ENCODE measurements at places on chromosomes 2 and 18.

DNA sequence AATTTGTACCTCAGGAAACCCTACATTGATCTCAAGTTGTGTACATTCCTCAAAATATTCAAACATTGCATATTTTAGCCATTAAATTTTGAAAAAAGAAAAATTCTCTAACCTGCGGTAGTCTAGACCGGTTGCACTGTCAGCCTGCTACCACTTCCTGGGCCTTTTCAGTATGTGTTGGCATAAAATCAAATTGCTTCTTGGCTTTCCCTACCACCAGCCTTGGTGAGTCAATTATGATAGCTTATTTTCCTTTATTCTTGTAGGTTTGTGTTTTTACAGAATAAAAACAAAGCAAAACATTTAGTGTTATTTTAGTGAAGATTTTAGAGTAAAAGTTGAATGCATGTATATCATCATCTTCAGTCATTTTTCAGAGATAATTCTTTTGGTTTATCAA, 61.2 kb downstream of the FAM171B start:
- DNase-seq: no peak
- H3K4me1 ChIP-seq: no peaks in the 10 kb centered on the region
- no peak overlapping the region for H3K4me3 ChIP-seq
- peaks cover 4% of the 10 kb centered on the region for H3K36me3 ChIP-seq
- H3K27ac ChIP-seq: no peak overlapping the region

DNA sequence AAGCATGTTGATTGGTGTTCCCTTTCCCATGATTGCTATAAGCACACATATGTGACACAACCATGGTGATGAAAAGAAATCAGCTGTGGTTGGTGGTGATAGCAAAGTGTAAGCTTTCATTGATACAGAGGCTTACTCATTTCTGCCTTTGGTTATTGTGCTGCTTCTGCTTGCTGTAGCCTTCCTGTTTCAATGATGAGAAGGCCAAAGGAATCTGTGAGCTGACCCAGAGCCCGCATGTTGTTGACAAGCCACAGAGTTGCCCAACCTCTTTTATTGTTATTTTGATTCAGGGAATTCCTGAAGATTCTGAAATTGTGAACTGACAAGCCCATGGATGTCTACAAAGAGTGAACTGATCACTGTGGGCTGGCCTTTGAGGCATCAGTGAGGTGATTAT, 164.4 kb downstream of the TMEFF2 start:
- no peaks in the 10 kb centered on the region for H3K27me3 ChIP-seq
- DNase-seq: no peak

DNA sequence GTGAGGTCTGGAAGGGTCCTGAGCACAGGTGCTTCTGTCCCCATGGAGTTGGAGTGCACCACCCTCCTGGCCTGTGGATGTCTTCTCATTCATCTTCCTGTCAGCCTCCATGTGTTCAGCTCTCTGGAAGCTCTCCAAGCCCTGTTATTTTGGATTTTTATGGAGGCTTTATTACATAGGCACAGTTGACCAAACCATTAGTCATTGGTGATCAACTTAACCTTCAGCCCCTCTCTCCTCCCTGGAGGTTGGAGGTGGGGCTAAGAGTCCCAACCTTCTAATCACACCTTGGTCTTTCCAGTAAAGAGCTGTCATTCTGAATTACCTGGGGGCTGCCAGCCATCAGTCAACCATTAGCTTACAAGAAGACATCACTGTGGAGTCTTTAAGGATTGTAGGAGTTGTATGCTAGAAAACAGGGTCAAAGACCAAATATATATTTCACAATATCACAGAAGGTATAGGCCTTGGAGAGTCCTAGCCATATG, 7.5 kb upstream of the MCFD2 start:
- peaks cover 14% of the 10 kb centered on the region for H3K36me3 ChIP-seq
- H3K27me3 ChIP-seq: no peaks in the 10 kb centered on the region
- no peak overlapping the region for H3K4me3 ChIP-seq

GRCh38 chr2:12376025-12376424, 340.7 kb upstream of the TRIB2 start:
- H3K27ac ChIP-seq: no peak overlapping the region
- H3K4me1 ChIP-seq: no peaks in the 10 kb centered on the region
- no peak for DNase-seq

DNA sequence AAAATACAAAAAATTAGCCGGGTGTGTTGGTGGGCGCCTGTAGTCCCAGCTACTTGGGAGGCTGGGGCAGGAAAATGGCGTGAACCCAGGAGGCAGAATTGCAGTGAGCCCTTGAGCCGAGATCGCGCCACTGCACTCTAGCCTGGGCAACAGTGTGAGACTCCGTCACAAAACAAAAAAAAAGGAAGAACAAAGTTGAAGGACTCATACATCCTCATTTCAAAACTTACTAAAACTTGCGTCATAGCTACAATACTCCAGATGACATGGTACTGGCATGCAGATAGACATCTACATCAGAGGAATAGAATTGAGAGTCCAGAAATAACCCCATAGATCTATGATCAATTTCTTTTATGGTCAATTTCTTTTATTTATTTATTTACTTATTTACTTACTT, 13.6 kb upstream of the CYP27C1 start:
- DNase-seq: no peak
- H3K27ac ChIP-seq: no peak overlapping the region
- peaks cover 2% of the 10 kb centered on the region for H3K27me3 ChIP-seq
- H3K36me3 ChIP-seq: no peaks in the 10 kb centered on the region
- H3K4me3 ChIP-seq: no peak overlapping the region
- H3K4me1 ChIP-seq: peaks cover 10% of the 10 kb centered on the region

GRCh38 chr2:215667585-215668377, 231.9 kb upstream of the FN1 start:
- no peaks in the 10 kb centered on the region for H3K36me3 ChIP-seq
- H3K4me1 ChIP-seq: peaks cover 35% of the 10 kb centered on the region
- no peak overlapping the region for H3K27ac ChIP-seq
- no peak overlapping the region for H3K4me3 ChIP-seq
- H3K27me3 ChIP-seq: peaks cover 5% of the 10 kb centered on the region
- DNase-seq: no peak

DNA sequence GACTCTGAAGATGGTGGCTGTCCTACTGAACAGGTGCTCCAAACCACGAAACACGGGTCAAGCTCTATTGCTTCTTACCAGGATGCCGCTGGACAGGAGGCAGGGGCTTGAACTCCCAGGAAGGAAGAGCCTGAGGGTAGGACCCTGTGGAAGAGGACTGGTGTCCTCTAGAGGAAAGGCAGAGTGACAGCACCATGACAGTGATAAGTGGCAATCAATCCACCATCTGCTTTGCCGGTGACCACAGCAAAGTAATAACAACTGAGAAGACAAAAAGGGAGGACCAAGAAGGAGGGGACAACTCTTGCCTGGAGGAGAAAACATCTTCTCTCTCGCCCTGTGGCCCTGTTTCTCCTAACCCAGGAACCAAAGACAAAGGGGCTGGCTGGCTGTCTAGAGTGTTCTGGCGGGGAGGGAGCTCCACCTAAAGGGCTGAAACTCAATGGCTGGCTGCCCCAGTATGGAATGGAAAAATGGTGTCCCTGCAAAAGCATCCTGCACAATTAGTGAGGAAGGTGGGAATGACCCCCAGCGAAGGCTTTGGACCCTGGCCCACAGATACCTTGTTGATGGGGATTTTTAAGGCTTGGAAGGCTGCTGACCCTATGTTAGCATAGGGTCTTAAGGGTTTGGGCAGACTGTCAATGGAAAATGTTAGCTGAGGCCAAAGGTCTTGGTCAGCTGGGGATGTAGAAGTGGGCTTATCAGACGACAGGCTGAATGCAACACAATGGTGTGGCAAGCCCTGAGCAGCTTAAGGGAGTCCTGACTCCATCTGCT, 35.4 kb downstream of the PROC start:
- DNase-seq: no peak
- no peaks in the 10 kb centered on the region for H3K36me3 ChIP-seq
- no peaks in the 10 kb centered on the region for H3K27me3 ChIP-seq
- no peak overlapping the region for H3K4me3 ChIP-seq

DNA sequence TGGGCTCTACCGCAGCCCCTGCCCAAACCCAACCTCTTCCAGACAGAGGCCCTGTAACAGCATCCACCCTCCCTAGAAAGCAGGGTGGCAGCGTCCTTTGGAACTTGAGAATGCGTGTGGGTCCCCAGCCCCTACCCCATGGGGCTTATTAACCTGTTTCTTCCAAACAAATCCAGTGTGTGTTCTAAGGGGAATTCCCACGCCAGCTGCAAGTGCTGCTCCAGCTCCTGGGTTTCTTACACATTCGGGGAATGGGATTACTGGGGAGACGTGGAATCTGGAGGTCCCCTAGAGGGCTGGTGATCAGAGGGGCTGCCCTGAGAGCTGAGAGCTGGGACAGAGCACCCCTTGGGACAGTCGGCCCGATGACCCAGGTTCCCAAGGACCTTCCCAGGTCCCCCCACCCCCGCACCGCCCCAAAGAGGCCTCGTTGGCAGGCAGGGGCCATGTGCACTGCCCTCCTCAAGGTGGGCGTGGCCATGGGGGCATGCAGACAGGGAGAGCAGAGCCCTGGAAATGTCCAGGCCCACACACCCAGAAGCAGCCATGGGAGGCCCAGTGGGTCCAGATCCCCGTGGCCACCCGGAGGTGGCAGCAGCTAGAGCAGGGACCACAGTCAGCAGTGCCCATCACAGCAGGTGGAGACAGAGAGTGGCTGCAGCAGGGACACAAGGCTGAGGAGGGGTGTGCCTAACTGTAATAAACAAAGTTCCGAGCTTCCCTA, 18.8 kb upstream of the TEX44 start:
- H3K4me1 ChIP-seq: peaks cover 14% of the 10 kb centered on the region
- H3K4me3 ChIP-seq: no peak overlapping the region
- DNase-seq: no peak
- no peaks in the 10 kb centered on the region for H3K27me3 ChIP-seq
- H3K36me3 ChIP-seq: no peaks in the 10 kb centered on the region

DNA sequence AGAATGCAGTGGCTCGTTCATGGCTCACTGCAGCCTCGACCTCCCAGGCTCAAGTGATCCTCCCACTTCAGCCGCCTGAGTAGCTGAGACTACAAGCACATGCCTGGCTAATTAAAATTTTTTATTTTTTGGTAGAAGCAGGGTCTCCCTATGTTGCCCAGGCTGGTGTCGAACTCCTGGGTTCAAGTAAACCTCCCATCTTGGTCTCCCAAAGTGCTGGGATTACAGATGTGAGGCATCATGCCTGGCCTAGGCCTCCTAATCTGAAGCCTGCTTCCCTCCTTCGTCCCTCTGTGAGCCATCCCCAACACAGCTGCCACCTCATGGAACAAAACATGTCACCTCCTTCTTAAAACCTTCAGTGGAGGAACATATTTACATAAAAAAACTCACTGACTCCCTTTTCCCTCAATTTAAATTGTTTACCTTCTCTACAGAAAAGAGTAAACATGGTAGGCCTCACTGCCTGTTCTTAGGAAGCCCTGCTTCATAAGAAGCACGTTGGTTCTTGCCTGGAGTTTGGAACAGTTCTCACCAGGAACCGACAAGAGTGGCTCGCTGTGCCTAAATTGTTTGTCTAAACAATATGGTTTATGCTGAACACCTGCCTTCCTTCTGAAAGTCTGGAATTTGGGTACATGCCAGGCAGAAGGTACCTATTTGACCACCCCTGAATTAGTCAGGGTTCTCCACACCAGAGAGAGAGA, 12.1 kb upstream of the RHOB start:
- no peak overlapping the region for H3K4me3 ChIP-seq
- H3K36me3 ChIP-seq: no peaks in the 10 kb centered on the region
- H3K27ac ChIP-seq: no peak overlapping the region
- H3K27me3 ChIP-seq: peaks cover 31% of the 10 kb centered on the region
- H3K4me1 ChIP-seq: no peaks in the 10 kb centered on the region
- DNase-seq: no peak

DNA sequence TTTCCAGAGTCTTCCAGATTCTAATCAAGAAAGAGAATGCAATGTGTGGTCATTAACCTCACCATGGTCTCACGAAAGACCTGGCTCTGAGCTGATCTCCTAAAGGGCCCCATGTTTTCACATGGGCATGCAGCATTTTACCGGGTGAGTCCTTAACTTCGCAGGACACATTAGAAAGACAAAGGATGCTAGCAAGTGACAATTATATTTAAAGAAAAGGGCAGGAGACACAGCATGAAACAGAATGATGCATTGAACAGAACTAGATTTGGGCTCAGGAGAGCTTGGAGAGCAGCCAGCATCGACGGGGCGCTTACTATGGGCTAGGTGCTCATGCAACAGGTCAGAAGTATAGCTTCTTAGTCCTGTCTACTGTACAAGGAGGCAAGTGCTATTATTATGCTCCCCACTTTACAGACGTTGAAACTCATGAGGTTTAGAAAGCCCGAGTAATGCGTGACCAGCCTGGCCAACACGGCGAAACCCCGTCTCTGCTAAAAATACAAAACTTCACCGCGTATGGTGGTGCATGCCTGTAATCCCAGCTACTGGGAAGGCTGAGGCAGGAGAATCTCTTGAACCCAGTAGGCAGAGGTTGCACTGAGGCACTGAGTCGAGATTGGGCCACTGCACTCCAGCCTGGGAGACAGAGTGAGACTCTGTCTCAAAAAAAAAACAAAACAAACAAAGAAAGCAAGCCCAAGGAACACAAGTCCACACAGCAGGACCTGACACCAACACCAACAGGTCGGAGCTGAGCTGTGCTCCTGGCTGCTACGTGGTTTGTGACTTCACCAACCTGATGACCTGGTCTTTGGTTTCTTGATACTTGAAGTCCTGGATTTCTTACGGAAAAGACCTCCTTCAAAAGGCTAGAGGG, 16.1 kb downstream of the MBP start:
- no peak overlapping the region for H3K27ac ChIP-seq
- H3K36me3 ChIP-seq: peaks cover 3% of the 10 kb centered on the region
- H3K4me1 ChIP-seq: peaks cover 21% of the 10 kb centered on the region
- no peak overlapping the region for H3K4me3 ChIP-seq

GRCh38 chr18:46222710-46223360, 118.7 kb downstream of the HAUS1 start:
- H3K27ac ChIP-seq: no peak overlapping the region
- DNase-seq: no peak
- H3K4me1 ChIP-seq: peaks cover 18% of the 10 kb centered on the region

- H3K27me3 ChIP-seq: peaks cover 5% of the 10 kb centered on the region
- peaks cover under 1% of the 10 kb centered on the region for H3K4me1 ChIP-seq
- no peak for DNase-seq
- no peak overlapping the region for H3K4me3 ChIP-seq
Observed at GRCh38 chr2:143564419-143564818, 435.2 kb downstream of the ARHGAP15 start.

DNA sequence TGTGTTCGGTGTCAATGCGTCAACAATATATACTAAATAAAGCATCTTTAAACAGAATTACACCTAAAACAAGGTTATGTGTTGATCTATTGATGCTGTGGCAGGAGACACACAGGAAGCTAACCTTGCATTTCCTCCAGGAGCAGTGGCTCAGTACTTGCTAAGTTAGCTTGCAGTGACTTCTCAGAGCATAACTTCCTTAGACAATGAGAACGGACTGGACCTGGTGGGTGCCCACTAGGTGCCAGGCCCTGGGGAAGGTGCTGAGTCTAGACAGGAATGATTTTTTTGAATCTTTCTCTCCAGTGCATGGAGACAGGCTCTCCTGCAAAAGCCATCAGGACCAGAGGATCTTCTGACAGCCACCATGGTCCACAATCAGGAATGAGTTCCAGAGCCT, 73.8 kb upstream of the MGAT4A start:
- H3K27ac ChIP-seq: peak overlapping the region; percentile 21
- no peak overlapping the region for H3K4me3 ChIP-seq
- no peaks in the 10 kb centered on the region for H3K36me3 ChIP-seq

GRCh38 chr2:215238485-215239098, 73.3 kb upstream of the ATIC start:
- H3K36me3 ChIP-seq: no peaks in the 10 kb centered on the region
- no peak overlapping the region for H3K27ac ChIP-seq
- no peak for DNase-seq
- H3K4me1 ChIP-seq: no peaks in the 10 kb centered on the region
- H3K27me3 ChIP-seq: no peaks in the 10 kb centered on the region

GRCh38 chr2:231970461-231970860, 8.9 kb downstream of the DIS3L2 start:
- peaks cover 16% of the 10 kb centered on the region for H3K36me3 ChIP-seq
- H3K4me3 ChIP-seq: no peak overlapping the region
- no peaks in the 10 kb centered on the region for H3K27me3 ChIP-seq
- H3K4me1 ChIP-seq: peaks cover 6% of the 10 kb centered on the region
- no peak for DNase-seq

Measured in type B pancreatic cell (in vitro differentiated cells).